ENCODE measurements at places on chromosomes 2 and 18. TPM values are rescaled to one million over a fixed set of nuclear protein-coding genes. Genes with fewer than 3 reads are reported as not detected.

Gene NPPC
- polyA plus RNA-seq = 1.8 TPM

Gene FOXI3
- 0.05 TPM for polyA plus RNA-seq

Gene TNFRSF11A
- polyA plus RNA-seq = 2.8 TPM

Gene ALPP
- not detected for polyA plus RNA-seq

Gene HMSD
- polyA plus RNA-seq = not detected

Gene ARHGAP28
- polyA plus RNA-seq = 22.5 TPM

Gene IL1RL1
- polyA plus RNA-seq = 0.35 TPM

Gene IL1A
- not detected for polyA plus RNA-seq

Gene LINC00305
- not detected for polyA plus RNA-seq

Gene CCDC102B
- 11.9 TPM for polyA plus RNA-seq

Gene ACTG2
- 5.1 TPM for polyA plus RNA-seq

GRCh38 chr2:139613264-139613663, 833.1 kb upstream of the NXPH2 start:
- DNase-seq = no peak

- DNase-seq = no peak
Measured at GRCh38 chr2:36663295-36663694, 33.2 kb upstream of the VIT start.

DNA sequence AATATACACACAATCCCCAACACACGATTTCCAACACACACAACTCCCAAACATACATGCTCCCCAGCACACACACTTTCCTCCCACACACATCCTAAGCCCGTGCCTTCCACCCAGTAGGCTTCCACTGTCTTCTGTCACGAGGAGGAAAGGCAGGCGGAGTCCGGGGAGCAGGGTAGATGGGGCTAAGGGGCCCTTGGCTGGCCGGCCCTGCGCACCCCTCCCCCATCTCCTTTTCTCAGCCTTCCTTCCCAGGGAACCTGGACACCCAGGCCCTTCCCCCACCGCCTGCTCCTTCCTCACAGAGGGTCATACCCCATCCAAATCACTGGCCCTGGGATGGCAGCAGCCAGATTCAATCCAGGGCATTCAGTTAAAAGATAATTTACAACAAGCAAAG, 3.4 kb upstream of the PDCD1 start:
- DNase-seq = no peak

DNA sequence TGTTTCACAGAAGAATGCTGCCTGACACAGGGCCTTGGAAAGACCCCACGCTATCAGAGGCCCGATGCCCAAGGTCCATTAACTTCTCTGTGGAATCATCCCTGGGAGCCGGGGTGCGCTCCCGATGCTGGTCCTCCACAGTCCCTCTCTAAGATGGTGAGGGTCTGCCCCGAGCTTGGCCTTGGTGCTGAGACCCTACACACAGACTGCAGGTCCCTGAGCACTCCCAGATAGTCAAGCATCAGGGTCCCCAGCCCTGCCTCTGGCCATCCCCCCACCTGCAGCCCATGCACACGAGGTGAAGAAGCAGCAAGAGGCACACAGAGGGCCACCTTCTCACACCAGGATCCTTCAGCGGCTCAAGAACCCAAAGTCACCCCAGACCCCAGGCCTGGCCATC, 263.3 kb downstream of the MYCN start:
- DNase-seq = no peak

- no peak for DNase-seq
Measured at GRCh38 chr18:13612196-13612997, 114.0 kb downstream of the FAM210A start.

DNA sequence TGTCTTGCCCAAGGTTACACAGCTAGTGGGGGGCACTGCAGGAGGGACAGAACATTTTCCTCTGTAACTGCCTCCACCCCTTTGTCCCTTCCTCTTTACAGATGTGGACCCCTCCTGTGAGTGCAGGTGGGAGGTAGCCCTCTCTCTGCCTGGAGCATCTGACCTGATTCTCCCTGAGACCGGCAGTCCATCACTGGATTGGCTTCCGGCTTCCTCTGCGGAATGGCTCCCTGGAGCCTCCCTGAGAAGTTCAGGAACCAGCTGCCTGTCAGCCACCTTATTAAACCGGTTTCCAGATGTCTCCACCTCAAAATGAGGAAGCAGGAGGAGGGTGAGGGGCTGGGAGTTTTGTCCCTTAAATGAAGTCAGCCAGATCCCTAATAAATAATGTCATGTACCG, 67.3 kb upstream of the TNP1 start:
- no peak for DNase-seq

DNA sequence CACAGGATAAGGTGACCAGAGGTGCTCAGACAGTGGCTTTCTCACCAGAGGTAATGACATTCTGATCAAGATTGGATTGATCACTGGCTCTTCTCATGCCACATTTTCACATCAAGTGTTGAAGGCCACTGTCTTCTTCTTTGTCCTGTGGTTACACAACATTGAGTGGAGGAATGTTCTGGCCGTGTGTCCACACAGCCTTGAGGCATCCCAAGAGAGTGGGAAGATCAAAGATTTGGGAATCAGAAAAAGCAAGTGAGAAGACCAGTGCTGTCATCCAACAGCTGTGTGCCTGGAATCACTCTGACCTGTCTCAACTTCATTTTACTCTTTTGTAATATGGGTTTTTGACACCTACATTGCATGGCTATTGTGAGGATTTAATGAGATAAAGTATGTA, 67.4 kb downstream of the IL1R2 start:
- no peak for DNase-seq

GRCh38 chr18:21129566-21130216, 18.1 kb upstream of the ROCK1 start:
- no peak for DNase-seq

DNA sequence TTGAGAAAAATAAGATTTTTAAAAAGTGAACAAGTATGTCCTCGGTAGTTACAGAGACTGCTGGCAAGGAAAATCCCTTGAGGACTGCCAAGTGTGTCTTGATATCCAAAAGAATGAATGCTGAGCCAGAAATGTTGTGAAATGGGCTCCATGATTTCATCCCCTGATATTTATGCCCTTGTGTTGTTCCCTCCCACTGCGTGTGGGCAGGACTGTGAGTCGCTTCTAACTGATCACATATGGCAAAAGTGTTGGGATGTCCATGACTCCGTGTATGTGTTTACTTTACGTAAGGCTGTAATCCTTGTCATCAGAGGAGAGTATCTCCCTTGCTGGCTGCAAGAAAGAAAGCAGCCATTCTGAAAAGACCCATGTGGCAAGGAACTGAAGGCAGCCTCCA, 285.1 kb downstream of the SS18 start:
- no peak for DNase-seq

GRCh38 chr2:174012347-174013314, 47.5 kb upstream of the SP3 start:
- no peak for DNase-seq

DNA sequence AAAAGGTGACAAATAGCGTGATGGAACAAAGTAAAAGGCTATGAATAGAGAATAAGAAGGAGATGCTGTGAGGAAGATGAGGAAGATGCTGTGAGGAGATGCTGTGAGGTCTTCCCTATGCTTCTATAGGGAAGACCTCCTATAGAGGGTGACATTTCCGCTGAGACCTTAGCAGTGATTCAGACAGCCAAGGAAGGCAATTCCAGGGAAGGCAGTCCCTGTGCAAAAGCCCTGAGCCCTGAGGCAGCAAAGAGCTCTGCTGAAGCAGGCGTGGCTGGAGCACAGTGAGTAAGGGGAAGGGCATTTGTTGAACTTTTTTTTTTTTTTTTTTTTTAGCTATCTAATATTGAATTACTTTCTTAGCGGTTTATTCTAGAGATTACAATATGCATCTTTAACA, 142.7 kb upstream of the FOSL2 start:
- no peak for DNase-seq

DNA sequence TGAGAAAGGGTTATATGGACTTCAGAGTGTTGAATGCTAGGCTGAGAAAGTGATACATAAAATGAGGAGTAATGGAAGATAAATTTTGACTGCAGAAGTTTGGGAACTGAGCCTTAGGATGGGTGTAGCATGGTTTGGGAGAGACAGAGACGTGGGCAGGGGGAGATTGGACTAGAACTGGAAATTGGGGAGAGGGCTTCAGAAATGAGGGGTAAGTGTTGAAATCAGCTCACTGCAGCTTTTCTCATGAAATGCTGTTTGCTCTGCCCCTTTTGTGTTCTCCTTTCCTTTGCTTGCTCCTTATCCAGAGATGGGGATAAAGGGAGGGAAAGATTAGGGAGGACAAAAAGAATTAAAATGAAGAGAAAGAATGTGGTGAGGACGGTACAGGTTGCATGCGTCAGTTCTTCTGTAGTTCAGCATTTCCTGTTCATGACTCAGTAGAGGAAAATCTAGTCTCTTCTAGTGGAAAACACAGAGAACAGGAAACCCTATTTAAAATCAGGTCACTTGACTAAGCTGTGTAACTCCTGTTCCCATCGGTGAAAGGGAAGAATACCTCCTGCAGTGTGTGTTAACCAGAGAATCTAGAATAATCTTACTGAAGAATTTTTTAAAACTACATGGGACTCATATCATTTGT, 105.6 kb downstream of the CRIM1 start:
- DNase-seq = no peak

DNA sequence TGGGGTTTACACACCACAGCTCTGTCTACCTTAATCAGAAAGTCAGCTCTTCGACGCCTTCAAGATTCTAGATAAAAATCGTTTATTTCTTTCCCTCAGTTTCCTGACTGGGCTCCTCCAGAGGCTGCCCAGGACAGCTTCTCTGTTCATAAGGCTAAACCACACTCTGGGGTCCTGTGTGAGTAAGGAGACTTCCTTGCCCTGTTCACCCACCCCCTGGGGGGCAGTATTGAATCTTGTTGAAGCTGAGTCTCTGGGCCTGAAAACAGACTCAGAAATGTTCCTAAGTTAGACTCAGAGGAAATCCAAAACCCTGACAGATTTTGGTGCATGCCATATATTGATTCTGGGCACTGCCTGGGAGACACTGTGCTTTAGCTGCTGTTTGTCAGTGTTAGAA, 43.0 kb downstream of the G6PC2 start:
- no peak for DNase-seq

- DNase-seq = no peak
Measured at GRCh38 chr2:11659851-11660250, 10.1 kb downstream of the NTSR2 start.

- no peak for DNase-seq
Measured at GRCh38 chr2:134782107-134782506, 56.3 kb upstream of the ACMSD start.

DNA sequence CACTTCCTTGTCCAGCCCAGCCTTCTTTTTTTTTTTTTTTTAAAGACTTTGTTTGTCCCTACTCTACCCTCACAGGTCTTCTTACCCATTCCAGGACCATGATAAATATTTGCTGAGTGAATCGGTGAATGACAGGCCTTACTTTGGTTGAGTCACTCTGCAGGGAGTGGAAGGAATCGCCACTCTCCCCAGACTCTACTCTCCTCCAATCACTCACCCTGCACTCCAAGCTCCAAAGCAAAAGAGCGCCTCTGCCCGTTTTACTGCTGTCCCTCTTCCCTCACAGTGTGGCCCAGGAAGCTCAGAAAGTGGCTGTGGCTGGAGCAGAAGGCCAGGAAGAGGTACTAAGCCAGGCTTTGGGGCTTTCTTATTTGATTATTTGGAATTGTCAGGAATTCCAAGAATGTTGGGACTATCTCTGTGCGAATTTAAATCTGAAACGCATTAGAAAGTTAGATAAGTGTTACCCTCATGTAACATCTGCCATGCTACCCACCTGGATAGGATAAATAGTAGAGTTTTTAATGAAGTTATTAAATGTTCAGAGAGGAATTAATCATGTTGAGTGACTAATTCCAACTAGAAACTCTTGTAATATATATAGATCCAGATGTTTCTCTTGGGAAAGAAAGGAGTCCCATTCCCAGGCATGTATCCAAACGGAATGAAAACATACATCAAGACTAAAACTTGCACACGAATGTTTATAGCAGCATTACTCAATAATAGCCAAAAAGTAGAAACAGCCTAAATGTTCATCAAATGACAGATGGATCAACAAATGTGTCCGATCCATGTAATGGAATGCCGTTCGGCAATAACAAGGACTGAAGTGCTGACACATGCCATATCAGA, 43.0 kb upstream of the CHMP1B start:
- no peak for DNase-seq

- no peak for DNase-seq
Measured at GRCh38 chr2:8028981-8029380, 652.9 kb upstream of the ID2 start.

GRCh38 chr2:44713170-44713569, 228.3 kb upstream of the SIX3 start:
- DNase-seq = no peak

DNA sequence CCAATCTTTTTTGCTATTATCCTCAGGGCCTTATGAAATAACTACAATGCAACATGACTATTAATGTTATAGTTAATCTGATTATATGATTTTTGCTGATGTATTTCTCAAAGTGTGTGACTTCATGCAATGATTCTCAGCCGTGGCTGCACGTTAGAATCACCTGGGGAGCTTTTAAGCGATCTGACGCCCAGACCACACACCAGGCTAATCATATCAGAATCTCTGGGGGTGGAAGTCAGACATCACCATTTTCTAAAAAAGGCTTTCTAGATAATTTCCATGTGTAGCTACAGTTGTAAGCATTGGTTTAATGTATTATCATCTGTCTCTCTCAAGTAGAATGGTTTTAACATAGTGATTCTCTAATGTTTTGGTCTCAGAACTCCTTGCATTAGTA, 5.5 kb upstream of the QPCT start:
- DNase-seq = no peak

- DNase-seq = no peak
Measured at GRCh38 chr2:98944775-98945174, 8.8 kb upstream of the CRACDL start.

GRCh38 chr2:217331523-217332416, 471.9 kb upstream of the TNP1 start:
- DNase-seq = no peak

DNA sequence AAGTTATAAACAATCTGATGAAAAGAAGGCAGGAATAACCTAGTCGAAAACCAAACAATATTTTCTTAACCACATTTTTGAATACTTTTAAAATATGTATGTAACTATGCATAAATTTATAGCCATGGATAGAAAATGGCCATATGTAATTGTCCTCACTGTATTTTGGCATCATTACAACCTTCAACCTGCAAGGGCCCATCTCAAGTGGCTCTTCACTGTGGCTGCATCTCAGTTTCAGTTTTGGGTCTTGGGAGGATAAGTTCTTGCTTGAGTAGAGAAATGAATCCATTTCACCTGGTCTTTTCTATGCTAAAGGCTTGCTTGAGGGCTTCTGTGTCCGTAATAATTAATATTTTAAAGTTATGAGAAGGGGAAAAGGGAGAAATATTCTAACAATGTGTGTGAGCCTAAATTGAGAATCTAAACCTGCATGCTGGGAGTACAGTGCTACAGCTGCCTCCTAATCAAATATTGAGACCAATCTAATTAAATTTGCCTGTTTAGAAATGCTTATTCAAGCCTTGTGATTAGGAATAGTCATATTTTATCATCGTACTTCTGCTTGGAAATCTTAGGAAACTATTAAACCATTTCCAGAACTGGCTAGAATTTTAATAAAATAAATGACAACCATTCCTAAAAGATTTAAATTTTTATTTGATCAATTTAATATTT, 92.5 kb downstream of the EML4 start:
- DNase-seq = no peak

GRCh38 chr2:98478907-98479306, 34.2 kb downstream of the INPP4A start:
- DNase-seq = no peak

- DNase-seq = no peak
Measured at GRCh38 chr2:206989311-206989710, 50.0 kb downstream of the CPO start.
